ENCODE measurements at places on chromosomes 4 and X.

DNA sequence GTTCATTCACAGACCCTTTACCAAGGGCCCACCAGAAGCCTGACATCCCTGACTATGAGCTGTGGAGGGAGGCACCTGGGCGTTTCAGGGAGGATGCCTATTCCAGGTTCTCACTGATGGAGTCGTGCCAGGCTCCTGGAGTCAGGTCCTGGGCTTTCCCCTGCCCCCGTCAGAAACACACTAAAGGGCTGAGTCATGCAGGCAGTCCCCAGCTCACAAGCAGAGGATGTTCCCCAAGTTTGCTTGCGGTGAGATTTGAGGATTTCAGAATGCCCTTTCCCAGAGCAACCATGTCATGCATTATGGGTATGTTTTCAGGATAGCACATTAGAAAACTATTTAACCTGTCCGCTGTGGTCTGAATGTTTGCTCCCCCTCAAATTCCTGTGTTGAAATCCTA, 45.2 kb downstream of the FHDC1 start:
- DNase-seq: no peak

DNA sequence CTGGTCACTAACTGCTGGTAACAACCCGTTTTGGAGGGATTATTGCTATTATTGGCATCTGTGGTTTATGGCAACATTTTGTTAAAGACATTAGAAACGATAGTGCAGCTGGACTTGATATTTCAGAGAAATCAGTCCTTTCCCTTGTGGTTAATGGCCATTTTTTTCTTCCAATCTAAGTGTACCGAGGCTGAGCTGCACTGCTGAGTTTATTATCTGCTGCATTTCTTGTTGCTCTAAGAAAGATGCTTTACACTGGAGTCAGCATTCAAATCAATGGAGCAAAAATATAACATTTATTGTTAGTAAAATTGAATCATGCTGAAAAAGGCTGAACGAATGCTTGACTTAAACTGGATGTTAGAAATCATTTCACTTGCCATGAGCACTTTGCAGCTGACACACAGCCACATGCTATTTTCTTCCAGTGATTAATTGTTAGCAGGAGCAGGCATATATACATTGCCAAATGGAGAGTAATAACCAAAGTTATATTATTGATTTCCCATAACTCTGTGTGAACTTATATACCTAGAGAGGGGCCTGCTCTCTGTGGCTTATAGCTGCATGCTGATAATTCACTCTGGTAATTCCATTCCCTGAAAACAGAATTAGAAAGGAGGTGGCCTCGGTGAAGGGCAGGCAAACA, 66.5 kb upstream of the TTC29 start:
- DNase-seq: no peak

GRCh38 chr4:153570228-153570973, 104.2 kb downstream of the TMEM131L start:
- no peak for DNase-seq

- DNase-seq: no peak
Measured at GRCh38 chr4:77451530-77451929, 154.1 kb upstream of the CXCL13 start.

GRCh38 chrX:46707274-46707965, 51.5 kb downstream of the SLC9A7 start:
- DNase-seq: no peak

GRCh38 chr4:101345596-101346350, 1.6 kb downstream of the PPP3CA start:
- DNase-seq: peak; percentile 66

- no peak for DNase-seq
Measured at GRCh38 chrX:46876901-46877300, 35.3 kb upstream of the JADE3 start.

GRCh38 chr4:88527787-88528186, 4.2 kb upstream of the PYURF start:
- DNase-seq: no peak

DNA sequence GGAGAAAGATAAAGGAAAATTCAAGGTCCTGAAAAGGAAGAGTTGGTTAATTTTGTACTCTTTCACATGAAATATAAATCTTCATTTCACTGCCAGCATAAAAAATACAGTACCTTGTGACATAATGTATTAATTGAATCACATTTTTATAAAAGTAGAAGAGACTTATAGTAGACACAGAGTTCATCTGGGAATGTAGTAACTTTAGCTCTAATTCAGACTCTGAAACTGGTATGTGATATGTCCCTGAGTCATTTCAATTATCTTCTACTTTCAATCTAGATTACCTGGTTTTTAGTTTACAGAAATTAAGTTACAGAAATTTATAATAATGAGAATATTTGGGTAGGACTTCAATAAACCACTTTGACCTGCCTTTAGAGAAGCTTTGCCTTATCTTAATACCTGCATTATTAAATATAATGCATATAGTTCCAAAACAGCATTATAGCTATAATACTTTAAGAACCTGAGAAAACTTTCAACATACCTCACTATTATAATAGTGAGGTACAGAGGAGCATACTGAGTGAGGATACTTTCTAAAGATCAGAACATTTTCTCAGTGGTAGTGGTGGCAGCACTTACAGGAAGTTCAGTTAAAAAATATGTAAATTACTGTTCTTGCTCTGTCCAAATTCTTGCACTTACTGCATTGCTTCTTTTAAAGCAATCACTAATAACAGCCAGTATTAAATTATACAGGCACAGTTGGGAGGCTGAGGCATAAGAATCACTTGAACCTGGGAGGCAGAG, 11.2 kb downstream of the NEK1 start:
- DNase-seq: no peak

DNA sequence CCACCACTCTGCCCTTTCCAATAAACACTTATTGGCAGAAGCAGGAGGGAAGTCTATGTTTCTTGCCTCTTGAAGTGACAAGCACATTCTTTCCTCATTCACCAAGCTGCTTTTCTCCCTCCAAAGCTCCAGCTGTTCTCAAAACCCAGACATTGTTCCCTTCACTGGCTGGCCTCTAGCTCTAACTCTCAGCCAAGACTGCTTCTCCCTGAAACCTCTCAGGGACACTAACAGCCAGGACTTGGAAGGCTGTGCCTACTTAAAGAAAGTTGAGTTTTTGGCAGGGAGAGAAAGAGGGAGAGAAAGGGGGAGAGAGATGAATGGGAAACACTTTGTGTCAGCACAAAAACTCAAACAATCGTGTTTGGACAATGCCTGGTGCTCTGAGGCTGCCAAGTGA, 99.5 kb downstream of the COX18 start:
- no peak for DNase-seq

Measured in NK-92 treated with Interleukin-12 subunit alpha and Interleukin-12 subunit beta, amount 100 ng/mL, for 24 hours (cell line).